ENCODE measurements at places on chromosomes 13 and 19.

DNA sequence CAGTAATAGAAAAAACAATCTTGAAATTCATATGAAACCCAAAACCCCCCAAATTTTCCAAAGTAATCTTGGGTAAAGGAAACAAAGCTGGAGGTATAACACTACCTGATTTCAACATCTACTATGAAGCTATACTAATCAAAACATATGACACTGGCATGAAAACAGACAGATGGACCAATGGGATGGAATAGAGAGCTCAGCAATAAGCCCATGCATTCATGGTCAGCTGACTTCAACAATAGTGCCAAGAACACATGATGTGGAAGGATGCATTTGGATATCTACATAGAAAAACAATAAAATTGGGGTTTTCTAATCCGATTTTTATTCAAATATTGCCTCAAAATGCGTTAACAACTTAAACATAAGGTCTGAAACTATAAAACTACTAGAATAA lies 32.2 kb upstream of the ZNF766 start:
- no peak for DNase-seq

DNA sequence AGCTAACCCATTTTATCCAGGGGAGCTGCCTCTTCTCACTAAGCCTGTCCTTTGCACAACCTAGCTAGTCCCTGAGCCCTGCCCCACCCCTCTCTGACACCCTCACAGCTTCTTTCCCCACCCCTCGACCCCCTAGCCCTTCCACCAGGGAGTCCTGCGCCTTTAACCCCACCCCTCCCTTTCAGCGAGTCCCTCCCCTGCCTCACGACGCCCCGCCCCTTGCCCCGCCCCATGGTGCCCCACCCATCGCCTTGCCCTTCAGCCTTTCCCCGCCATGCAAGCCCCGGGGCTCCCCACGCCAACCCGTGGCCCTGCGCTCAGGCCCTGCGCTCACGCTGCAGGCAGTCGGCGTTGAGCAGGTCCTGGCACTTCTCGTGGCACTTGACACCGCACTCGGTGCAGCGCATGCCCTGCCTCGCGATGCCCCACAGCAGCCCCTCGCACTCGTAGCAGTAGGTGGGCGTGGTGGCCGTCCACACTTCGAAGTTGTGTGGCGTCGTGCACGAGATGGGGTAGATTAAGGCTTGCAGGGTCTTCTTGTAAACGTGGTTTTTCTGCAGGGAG lies 40.0 kb downstream of the UNC13A start:
- no peak for DNase-seq

- no peak for DNase-seq
Observed at GRCh38 chr19:32718286-32718685, 1.3 kb upstream of the TDRD12 start.

DNA sequence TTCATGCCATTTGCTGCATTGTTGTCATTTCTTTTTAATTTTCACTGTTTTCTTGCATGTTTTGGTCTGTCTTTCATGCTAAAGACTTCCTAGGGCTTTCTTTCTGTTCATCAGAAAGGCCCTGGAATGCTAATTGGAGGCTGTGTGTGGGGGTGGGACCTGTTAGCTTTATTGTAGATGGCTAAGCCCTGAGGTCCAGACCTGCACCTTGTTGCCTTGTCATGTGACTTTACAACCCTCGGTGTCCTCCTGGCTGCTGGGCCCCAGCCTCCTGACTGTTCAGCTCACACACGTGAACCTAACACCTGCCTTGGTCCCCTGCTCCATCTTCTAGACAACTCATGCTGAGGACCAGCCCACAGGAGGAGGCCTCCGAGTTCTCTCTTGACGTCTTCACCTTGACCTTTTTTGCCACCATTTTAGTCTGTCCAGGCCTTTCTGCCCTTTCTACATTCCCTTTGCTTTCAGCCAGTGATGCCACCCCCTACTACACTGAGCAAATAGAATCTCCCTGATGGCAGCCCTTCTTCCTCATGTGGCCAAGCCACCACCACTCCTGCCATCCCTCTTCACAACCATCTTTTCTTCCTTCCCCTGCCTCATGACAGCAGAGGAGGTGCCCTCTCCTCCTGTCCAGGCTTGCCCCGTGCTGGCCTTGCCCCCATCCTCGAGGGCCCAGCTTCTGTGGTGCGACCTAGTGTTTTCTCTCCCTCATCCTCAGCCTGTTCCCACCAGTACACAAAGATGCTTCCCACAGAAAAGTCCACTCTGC lies 41.4 kb upstream of the GPI start:
- DNase-seq: no peak

- no peak for DNase-seq
Observed at GRCh38 chr19:47497050-47497766, 13.2 kb upstream of the KPTN start.

GRCh38 chr19:1601613-1602064 lies 3.6 kb downstream of the UQCR11 start:
- peak; percentile 66 for DNase-seq

GRCh38 chr13:111853721-111854120 lies 213.2 kb upstream of the SOX1 start:
- no peak for DNase-seq

DNA sequence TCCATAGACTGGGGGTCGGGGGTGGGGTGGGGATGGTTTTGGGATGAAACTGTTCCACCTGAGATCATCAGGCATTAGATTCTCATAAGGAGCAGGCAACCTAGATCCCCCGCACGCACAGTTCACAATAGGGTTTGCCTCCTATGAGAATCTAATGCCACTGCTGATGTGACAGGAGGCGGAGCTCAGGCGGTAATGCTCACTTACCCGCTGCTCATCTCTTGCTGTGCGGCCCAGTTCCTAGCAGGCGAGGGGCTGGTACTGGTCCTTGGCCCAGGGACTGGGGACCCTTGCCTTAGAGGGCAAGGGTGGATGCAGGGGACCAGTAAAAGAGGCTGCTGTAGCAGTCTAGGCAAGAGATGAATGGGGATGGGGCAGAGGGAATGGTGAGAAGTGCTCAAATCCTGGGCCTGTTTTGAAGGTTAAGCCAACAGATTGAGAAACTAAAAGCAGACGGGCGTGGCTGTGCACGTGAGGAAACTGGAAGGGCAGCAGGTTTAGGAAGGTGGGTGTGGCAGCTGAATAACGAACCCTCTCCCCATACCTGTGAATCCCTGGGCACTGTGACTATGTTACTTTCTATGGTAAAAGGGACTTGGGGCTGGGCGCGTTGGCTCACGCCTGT lies 1.5 kb upstream of the ERICH4 start:
- DNase-seq: no peak

- peak; percentile 77 for DNase-seq
Observed at GRCh38 chr13:42041011-42041683, 7.3 kb upstream of the DGKH start.

DNA sequence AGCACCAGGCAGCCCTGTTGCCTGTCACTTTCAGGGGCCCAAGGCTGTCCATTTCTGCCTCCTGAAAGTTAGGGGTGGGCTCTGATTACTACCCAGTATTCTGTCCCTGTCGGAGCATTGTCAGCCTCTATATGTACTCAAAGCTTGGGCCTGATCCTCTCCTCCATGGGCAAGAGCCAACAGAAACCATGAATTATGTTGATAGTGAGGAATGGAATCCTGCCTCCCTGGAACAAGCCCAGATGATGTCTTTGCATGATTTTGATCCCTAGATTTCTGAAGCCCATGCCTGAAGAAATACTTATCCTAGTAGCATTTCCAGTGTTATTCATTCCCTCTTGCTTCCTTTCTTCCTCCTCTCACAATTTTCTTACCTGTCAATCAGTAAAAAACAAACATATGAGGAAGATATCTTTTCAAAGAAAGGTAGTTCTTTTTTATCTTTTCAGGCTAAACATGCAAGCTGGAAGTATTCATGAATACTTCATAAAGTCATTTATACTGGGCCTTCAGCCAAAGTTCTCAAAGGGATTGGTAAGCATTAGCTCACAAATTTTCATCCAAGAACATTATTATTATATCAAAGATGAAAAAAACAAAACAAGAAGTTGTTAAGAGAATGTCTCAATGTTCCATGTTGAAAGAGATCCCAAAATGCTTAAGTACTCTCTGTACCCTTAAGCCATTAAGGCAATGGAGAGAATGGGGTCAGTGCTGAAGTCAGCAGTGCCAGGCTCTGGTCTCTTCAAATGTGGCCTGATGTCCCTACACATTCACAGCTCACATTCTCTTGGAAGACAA lies 171.7 kb downstream of the NHLRC3 start:
- no peak for DNase-seq

- no peak for DNase-seq
Observed at GRCh38 chr13:41122838-41123237, 9.8 kb downstream of the KBTBD6 start.

DNA sequence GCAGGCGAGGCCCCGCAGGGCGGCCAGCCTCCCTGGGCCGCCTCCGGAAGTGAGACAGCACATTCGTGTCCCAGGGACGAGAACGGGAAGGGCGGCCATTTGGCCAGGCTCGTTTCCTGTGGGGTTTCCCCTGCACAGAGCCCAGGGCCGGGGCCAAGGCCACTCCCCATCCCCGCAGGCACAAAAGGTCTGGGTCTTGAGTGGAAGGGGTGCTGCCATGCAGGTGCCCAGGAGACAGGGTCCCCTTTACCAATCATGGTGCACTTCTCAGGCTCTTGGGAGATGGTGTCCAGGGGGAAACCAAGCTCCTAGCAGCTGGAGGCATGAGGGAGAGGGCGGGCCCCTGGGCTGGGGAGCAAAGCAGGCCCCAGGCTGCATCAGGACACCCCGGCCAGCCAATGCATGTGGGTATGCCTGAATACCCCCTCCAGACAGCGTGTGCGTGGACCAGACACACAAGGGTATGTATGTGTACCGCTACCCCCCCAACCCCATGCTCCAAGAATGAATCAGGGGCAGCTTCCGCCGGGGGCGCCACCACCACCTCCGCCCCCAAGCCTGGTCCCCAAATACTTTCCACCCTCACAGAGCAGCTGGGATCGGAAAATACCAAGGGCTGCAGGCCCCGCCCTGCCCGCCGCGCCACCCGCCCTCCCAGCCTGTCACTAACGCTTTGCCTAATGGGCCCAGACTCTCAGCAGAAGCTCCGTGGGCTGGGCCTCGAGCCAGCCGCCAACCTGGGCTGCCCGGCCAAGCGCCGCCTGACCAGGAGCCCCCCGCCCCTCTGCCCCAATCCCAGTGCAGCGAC lies 37.6 kb upstream of the NANOS3 start:
- DNase-seq: peak; percentile 93

DNA sequence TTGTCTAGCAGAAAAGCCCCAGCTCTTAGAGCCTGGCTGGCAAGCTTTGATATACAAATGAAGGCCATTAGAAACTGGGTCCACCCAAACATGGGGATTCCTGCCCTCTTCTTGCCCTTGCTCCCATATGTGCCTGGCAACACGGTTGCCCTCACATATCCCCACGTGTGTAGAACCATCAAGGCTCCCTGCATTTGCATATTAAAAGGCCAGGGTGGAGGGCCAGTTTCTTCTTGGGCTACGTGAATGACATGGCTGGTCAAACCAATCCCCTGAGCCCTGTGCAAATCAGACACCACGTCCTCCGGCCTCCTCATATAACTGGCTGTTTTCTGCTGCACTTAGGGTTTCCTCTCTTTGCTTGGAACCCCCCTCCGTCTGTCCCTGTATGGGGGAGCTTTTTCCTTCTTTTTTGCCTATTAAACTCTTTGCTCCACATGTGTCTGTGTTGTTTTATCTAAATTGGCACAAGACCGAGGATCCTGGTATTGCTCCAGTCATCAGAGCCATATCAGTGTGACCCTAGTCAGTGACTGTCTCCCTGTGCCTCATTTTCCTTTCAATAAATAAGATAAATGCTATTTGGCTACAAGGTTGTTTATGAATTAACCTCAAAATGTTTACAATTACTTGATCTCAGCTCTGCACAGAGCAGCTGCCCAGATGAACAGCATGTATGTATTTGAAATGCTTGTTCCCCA lies 30.3 kb upstream of the CEACAM1 start:
- DNase-seq: no peak

DNA sequence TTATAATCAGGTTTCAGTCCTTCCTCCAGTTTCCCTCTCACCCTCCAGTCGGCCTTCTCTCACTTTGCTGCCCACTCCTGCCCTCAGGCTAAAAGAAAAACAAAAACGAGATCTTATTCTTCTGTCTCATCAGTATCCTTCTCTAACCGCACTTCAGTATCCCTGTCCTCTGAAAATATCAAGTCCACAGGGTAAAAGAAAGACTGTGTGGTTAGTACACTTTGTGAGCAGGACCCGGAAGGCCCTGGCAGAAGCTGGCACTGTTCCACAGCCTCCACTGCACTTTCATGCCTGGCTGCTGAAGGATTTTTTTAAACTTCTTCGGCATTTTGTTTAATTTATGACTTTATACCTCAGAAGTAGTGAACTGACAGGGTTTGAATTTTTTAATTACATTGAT lies 51.8 kb downstream of the TM9SF2 start:
- DNase-seq: no peak

- no peak for DNase-seq
Observed at GRCh38 chr19:30935146-30935545, 414.1 kb downstream of the TSHZ3 start.

DNA sequence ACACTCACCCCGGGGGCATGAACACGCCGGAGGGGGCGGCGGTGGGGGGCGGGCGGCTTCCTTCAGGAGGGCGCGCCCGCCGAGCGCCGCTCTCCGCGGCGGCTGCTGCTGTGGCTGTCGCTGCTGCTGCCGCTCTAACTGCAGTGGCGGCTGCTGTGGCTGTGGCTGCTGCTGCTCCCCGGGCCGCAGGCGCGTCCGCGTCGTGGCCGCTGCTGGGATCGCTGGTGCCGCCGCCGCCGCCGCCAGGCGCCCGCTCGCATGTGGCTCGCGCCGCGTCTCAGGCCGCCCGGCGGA lies at the start of gene BBC3:
BBC3 (minus strand) TSS at position 279 of the 294 bp plus-strand sequence. CDS start 2,768 bp downstream, outside the sequence.
- DNase-seq: no peak

DNA sequence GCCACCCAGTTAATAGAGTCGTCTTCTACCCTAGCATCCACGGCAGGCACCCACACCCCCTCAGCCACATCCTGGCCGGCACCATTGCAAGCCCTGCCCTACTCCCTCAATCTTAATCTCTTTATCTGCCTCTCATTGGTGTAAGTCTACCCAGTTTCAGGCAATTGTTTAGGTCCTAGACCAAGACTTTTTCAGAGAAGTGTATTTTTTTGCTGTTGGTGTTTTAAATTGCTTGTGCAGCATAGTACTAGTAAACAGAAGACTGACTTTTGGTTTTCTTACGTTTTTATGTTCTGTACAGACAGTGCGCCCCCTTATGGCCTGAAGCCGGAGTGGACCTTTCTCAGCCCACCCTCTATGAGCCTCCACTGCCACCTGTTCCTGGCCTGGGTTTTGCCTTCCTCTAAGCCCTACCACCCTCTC lies 2.3 kb upstream of the LCP1 start:
- DNase-seq: peak; percentile 66

GRCh38 chr19:51830274-51830673 lies 35.3 kb downstream of the FPR3 start:
- DNase-seq: peak; percentile 86

GRCh38 chr13:71803066-71803465 lies 63.9 kb downstream of the DACH1 start:
- no peak for DNase-seq

GRCh38 chr19:9531933-9532332 lies 6.5 kb downstream of the ZNF426 start:
- no peak for DNase-seq

GRCh38 chr13:46648166-46648607 lies 95.2 kb downstream of the LRCH1 start:
- no peak for DNase-seq

- peak; percentile 71 for DNase-seq
Observed at GRCh38 chr19:38949580-38950367, 19.0 kb downstream of the MRPS12 start.

- DNase-seq: peak; percentile 49
Observed at GRCh38 chr13:25114220-25114619, 18.3 kb downstream of the PABPC3 start.

Measured in inflammatory macrophage (primary cell).